Ecto neural progenitor cell (in vitro differentiated cells): ENCODE measurements at places on chromosomes 6 and 20.
A peak's percentile ranks its signal among the peaks of the same experiment; 100 is the strongest.

DNA sequence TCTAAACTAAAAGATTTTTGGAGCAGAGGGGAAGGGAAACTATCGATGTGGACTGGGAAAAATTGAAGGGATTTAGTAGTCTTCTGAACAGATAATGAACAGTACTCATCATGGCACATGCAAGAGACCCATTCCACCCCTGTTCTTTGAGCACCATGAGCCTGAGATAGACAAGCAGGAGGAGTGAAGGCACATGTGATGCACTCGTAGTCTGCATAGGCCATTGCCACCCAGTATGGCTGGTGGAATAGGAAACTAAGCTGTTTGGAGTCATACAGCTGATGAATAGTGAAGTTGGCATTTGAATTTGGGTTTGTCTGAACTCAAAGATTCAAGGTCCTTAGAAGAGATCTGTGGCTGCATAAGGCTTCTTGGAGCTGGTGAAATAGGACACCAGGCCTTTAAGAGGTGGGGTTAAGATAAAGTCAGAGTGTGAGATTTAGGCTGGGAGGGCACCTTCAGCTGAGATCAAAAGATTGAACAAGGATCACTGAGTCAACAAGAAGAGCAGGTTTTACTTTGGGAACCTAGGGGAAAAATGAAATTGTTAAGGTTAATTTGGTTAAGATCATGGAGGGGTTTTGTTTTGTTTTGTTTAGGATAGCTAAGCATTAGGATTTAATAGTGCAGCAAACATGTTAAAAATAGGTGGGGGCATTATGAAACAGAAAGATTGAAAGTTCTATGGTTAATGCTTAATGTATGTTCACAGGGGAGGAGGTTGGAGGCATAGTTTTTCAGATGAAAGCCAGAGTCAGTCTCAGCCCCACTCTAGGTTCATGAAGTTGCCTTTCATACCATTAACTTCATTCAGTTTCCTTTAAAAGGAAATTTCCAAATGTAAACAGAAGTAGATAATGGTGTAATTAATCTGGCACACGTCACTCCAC lies 148.8 kb downstream of the ARID1B start:
- DNase-seq: no peak

DNA sequence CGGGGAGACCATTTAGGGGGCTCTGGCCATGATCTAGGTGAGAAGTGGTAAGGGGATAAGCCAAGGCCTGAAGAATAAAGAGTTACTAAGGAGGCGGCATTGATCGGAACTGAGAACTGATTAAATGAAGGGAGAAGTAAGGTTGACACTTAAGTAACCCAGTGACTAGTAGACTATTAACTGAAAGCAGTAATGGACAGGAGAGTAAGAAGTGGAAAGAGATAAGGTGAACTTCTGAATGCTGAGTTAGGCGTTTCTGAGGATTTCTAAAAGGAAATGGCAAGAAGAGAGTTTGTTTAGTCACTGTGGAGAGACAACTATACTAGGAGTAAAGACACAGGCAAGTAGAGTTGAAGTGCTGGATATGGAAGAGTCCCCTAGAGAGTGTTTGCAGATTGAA lies 1.9 kb downstream of the ABCF1 start:
- DNase-seq: no peak

DNA sequence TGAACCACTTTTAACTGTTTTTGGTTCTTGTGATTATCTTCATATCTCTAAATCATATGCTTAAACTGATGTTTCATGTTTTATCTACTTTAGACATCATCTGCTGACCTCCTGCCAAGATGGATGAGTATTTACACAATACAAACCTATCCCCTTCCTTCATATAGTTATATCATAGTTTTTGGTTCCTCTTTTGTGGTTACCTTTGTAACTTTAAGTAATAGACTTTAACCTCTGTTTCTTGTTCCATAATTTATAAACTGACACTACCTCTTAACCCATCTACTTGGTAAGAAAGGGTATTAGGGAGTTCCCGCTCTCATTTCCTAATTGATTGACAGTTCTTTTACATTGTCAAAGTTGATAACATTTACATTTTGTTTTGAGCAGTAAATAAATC lies 11.9 kb downstream of the PCMT1 start:
- DNase-seq: no peak

DNA sequence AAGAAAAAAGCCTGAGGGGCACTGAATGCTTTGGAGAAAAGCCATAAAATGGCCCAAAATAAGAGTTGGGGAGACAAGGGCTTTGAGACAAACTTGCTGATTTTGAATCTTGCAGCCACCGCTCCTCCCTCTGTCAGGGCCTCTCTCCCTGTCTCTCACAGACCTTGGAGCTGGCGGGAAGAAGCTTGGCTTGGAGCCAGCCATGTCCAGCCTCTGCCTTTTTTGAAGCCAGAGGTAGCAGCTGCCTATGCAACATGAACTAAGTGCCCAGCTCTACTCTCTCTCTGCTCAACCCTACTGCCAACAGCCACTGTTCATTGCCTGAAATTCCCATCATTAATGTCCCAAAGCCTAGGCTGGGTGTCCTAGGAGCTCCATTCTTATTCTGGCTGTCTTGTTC lies 63.7 kb upstream of the CTNNBL1 start:
- DNase-seq: no peak

DNA sequence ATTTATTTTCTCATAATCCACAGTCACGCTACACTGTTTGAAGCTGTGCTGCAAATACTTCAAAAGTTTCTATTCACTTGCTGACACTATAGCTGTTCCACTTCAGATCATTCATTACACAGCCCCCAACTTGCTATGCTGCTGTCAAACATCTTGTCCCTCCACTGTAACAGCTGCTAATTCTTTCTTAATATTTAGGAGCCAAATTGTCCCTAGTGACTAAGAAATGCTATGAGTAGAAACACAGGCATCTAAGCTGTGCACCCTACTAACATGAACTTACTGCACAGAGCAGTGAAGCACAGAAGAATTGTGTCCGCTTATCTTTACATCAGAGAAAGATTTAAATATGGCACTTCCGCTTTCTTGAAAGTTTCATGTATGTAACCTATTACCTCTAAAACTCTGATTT lies 91.3 kb downstream of the PDE10A start:
- DNase-seq: no peak

- no peak for DNase-seq
These were observed 160.5 kb upstream of the LAMP5 start for GRCh38 chr20:9353916-9354276.

- no peak for DNase-seq
These were observed 77.3 kb downstream of the KCNB1 start for GRCh38 chr20:49405062-49405683.

DNA sequence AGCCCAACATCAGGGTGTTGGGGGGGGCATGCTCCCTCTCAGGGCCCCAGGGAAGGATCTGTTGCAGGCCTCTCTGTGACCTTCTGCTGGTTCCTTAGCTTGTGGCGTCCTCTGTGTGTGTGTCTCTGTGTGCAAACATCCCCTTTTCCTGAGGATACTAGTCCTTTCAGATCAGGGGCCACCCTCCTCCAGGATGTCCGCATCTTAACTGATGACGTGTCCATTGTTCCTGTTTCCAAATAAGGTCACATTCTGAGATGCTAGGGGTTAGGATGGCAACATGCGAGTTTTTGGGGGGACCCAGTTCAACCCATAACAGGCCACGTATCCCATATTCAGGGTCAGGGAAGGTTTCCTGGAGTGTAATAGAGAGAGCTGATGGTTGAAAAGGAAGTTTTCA lies 40.9 kb downstream of the GMPR start:
- DNase-seq: no peak

GRCh38 chr20:23744817-23745216 lies 5.9 kb downstream of the CST1 start:
- no peak for DNase-seq

GRCh38 chr20:57256908-57257307 lies 9.5 kb downstream of the BMP7 start:
- no peak for DNase-seq

DNA sequence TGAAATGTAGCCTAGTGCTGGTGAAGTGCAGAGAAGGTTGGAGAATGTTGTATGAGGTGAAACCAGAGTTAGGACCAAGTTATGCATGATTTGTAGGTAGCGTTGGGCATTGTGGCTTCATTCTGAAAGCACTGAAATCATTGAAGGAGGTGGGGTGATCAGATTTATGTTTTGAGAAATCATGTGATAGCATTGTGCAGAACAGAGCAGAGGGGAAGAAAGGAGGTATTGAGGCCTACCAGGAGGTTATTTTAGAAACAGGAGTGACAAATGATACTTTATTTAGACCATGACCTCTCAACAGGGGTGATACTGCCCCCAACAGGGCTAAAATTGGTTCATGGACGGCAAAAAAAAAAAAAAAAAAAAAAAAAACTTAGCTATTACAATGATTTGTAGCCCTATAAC lies 15.6 kb upstream of the HMGN3 start:
- no peak for DNase-seq

- DNase-seq: no peak
These were observed 6.4 kb upstream of the CHRNA4 start for GRCh38 chr20:63367446-63368055.

GRCh38 chr6:106077170-106077569 lies 9.0 kb upstream of the PRDM1 start:
- DNase-seq: no peak

DNA sequence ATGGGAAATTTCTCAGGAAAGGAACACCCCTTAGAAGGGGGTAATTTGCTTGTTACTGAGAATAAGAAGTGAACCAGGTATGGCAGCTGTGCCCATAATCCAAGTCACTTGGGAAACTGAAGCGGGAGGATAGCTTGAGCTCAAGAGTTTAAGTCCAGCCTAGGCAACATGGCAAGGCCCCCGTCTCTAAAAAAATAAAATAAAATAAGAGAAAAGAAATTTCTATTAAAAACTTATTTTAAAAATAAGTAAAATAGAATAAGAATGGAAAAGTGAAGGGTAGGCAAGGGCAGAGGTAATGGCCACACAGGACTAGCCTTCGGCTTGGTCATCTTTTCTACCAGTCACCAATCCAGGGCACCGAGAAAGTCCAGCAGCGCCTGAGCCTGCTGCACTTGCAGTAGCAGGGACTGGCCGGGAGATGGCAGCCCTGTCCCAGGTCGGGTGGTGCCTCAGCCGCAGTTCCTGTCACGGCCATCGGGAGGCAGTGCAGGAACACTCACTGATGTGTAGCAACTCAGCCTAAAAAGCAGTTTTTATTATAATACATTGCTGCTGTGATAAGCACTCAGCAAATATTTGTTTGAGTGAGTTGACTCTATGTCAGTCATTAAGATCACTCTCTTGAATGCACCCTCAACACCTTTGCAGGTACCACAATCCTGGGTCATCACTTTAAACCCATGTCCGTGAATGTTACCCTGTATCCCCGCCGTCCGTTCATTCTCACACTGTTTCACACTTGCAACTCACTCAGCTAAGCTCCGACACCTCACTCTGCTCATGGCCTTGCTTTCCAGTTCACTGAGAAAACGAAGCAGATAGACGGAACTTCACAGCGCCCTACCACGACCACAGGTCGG lies 23.2 kb upstream of the GCM1 start:
- peak; percentile 93 for DNase-seq

DNA sequence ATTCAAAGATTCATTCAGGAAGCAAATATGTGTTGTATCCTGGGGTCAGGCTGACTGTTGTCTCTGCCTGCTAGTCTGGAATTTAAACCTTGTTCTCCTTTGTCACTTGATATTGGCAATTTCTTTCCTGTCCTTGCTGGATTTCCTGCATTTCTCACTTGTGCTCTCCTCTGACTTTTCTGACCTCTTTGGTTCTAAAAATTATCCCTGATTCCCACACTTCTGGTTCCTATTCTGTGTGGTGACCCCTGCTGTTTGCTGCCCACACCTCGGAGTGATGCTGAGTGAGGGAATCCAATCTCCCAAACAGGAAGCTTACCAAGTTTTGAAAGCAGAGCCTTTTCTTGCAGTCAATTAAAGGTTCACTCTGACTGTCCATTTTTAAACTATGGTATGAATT lies 345.3 kb downstream of the CDKAL1 start:
- no peak for DNase-seq

DNA sequence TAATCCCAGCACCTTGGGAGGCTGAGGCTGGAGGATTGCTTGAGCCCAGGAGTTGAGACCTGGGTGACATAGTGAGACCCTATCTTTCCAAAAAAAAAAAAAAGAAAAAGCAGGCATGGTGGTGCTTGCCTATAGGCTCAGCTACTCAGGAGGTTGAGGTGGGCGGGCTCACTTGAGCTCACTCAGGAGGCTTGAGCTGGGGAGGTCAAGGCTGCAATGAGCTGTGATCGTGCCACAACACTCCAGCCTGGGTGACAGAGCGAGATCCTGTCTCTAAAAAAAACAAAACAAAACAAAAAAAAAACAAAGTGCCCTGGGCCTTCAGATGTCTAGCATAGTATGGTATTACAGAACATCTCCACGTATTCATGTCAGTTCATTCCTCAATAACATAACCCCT lies 42.9 kb downstream of the ZFAND3 start:
- no peak for DNase-seq

DNA sequence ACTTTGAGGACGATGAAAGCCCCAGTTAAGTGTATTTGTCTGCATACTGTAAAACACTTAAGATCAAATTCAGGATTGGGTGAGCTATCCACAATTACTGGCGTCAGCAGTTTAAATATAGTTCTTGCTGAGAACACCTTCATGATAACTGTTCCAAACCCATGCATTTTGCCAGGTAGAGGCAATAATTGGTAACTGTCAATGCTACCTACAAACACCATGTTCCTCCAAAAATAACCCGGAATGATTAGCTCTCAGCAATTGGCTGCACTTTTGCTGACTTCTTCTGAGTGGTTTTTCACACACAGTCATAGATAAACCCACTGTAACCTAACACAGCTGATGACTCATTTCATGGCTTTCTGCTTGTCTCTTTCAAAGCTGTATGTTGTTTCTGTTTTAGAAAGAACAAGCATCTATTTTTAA lies 1358.6 kb upstream of the GJE1 start:
- DNase-seq: no peak

- no peak for DNase-seq
These were observed 28.1 kb downstream of the TFAP2B start for GRCh38 chr6:50846852-50847155.

- no peak for DNase-seq
These were observed 24.6 kb downstream of the FOXA2 start for GRCh38 chr20:22559711-22560318.

DNA sequence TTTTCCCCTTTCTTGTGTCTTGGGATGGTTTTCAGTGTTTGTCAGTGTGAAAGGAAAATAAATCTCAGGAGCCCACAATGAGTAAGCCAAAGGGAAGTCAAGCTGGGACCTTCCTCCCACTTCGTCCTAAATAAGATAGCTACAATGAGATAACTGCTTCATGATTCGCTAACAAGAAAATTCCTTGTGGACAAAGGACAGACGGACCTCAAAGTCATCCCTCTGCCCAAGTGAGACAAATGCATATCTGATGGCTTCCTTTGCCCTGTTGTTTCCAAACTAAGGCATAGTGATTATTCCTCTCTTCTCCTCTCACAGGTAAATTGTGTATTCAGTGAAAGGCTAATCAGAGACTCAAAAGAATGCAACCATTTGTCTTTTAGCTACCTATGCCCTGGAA lies 26.1 kb upstream of the ADTRP start:
- DNase-seq: no peak

- DNase-seq: no peak
These were observed 14.7 kb downstream of the FKBP1A start for GRCh38 chr20:1377984-1378734.
